Cardiac septum (tissue), 1 donor: ENCODE measurements at places on chromosomes 16 and 17. TPM values are rescaled to one million over a fixed set of nuclear protein-coding genes. Genes with fewer than 3 reads are reported as not detected.
A peak's percentile ranks its signal among the peaks of the same experiment; 100 is the strongest.

DNA sequence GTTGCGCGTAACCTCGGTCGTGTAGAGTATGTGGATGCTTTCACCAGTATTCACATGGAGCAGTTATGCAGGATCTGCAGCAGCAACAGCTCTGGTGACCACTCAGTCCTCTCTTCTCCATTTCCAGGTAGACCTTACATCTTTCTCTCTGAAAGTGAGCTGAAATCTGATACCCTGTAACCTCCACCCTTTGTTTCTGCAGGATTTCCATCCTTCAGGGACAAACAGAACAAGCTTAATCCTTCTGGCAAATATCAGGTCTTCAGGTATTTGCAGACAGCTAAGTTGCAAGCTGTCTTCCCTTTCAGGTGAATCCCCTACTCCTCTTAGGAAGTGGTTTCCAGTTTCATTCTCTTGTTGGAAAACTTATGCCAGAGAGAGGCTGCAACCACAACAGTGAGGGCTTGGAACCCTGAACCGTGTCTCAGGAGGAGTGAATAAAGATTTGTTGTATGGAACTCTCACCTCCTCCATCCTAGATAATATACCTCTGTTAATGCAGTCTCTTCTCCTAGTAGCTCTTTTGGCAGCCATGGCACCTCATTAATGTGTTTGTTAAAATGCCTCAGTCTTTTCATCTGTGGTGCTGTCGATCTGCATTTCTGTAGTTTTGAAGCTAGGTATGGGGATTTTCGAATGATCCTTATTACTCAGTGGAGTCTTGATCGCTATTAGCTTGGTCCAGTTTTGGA is 172.5 kb downstream of the PRKCA start:
- no peak for DNase-seq

GRCh38 chr16:70421014-70421413 is 17.9 kb downstream of the ST3GAL2 start:
- DNase-seq, result no peak

GRCh38 chr16:2924901-2925755 is 13.4 kb downstream of the FLYWCH1 start:
- no peak for DNase-seq

GRCh38 chr16:23302045-23302956 is at the start of gene SCNN1B:
TSS of gene SCNN1B (plus strand) at chr16:23302302. CDS start at chr16:23348600, 46,298 bp downstream.
- no peak for DNase-seq

DNA sequence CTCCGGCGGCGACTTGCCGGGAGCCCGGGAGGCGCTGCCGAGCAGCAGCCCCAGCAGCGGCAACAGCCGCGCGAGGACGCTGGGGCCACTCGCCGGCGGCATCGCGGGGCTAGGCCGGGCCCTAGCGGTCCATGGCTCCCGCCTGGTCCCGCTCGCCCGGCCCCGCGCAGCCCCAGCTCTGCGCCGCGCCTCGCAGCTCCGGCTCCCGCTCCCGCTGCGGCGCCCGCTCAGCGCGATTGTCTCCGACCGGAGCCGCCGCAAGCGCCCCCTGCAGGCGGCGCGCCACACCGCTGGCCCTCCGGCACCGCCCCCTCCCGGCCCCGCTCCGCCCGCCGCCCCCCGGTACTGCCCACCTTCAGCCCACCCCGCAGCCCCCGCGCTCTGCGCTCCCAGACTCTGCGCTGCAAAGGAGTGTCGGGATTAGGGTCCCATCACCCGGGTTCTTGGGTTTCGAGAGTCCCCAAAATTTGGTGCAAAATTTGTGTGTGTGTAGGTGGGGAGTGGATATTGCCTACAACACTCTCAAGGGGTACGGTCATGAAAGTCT is at the start of gene FAM171A2:
FAM171A2 (minus strand) TSS at position 241 of the 547 bp plus-strand sequence; CDS start at position 102, 139 bp downstream.
- DNase-seq, result peak; percentile 84

- no peak for DNase-seq
These were observed 74.3 kb downstream of the TIMM22 start for GRCh38 chr17:1071103-1071825.

- DNase-seq, result no peak
These were observed 414.0 kb upstream of the RBFOX1 start for GRCh38 chr16:6918646-6919045.

- DNase-seq, result no peak
These were observed 817 bp upstream of the JPH3 start for GRCh38 chr16:87601401-87601981.

DNA sequence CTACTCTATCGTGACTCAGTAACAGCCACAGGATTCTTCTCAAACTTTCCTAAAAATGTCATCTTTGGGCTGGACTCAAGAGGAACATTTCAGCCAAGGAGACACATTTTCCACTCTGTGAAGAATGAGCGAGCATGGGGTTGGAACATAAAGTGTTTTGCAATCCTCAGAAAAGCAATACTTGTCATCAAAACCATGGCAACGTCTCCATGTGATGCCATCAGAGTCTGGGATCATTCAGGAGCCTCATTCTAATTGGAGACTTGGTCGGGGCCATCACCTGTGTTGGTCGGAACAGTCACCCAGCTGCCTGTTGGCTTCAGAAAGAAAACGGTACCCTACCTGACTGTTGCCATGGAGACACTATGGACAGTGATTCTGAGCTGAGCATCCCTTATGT is 25.5 kb downstream of the MYOCD start:
- no peak for DNase-seq

GRCh38 chr16:19486051-19486450 is 35.8 kb downstream of the GDE1 start:
- no peak for DNase-seq

DNA sequence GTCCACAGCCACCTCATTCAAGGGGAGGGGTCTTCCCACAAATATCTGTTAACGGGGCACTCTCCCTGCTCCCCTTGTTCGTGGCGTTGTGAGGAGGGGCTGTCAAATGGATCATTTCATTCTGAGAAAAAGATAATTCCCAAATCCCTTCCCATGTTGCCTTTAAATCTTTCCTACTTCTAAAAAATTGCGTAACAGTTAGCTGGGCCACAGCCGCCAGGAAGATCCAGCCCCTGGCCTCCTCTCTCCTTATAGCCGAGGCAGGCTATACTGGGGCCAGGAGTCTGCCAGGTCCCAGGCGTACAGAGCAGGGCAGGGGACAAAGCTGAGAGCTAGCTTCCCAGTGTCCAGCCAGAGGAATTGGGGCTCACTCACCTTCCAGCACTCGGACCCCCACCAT is 430 bp downstream of the C16orf89 start:
- DNase-seq, result peak; percentile 17

- no peak for DNase-seq
These were observed 38.2 kb upstream of the PIRT start for GRCh38 chr17:10875984-10876555.

GRCh38 chr16:15440852-15441251 is 6.5 kb downstream of the BMERB1 start:
- no peak for DNase-seq

GRCh38 chr17:2400474-2400866 is 390 bp downstream of the MNT start:
- DNase-seq, result peak; percentile 84

DNA sequence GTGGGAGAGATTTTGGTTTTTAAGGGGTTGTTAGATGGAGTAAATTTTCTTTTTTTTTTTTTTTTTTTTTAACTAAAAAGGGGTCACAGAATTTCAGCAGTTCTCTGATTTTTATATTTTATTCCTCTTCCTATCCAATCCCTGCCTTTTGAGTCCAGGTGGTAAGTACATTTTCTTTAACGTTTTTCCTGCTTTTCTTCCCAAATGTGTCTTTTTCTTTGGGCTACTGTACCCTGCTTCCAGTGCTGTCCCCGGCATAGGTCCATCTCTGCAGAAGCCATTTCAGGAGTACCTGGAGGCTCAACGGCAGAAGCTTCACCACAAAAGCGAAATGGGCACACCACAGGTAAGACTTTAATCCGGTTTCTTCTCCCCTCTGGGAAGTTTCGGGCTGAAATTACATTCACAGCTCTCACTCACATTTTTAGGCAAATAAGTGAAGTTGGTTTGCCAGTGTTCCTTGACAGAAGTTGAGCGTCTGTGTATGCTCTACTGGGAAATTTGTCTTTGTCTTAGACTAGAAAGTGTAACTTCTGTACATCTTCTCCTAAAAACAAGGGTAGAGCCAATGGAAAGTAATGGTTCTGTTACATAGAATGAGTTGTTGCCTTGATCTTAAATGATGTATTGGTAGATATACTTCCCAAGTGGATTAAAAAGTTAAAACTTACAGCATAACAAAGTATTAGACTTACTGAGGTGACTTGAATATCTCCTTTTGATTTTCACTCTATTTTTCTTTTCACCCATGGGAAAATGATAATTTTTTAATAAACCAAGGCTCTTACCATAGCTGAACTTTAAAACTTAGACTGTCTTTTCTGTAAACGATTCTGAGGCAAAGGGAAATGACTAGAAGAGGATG is 54.5 kb downstream of the TUBD1 start:
- no peak for DNase-seq

DNA sequence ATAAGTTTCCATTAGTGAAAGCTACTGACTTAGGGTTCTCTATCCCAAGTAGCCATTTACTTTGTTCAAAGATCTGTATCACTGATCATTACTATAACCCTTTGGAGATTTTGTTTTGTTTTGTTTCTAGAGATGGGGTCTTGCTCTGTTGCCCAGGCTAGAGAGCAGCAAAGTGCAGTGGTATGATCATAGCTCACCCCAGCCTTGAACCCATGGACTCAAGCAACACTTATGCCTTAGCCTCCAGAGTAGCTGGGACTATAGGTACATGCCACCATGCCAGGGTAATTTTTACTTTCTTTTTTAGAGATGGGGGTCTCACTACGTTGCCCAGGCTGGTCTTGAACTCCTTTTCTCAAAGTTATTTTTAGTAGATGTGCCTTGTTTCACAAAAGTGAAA is 154.7 kb downstream of the KCNJ2 start:
- no peak for DNase-seq

GRCh38 chr17:21037117-21037803 is 5.6 kb downstream of the USP22 start:
- DNase-seq, result no peak

- DNase-seq, result no peak
These were observed 35.8 kb upstream of the TEKT3 start for GRCh38 chr17:15377200-15377599.

DNA sequence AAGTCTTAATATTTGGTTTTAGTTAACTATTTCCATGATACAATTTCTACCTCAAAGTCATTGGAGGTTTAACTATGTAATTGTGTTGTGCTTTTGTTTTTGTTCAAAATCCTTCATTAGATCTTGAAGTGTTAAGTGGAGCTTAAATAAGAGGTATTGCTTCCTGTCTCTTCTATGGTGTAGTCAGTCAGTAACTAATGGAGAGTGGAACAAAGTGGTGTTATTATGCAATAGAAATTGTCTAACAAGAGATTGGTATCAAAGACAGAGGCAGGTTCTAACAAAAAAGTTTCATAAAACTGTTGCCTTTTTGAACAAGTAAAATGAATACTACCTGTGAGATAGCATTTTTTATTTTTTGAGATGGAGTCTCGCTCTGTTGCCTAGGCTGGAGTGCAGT is 45.2 kb downstream of the GRB7 start:
- DNase-seq, result no peak

DNA sequence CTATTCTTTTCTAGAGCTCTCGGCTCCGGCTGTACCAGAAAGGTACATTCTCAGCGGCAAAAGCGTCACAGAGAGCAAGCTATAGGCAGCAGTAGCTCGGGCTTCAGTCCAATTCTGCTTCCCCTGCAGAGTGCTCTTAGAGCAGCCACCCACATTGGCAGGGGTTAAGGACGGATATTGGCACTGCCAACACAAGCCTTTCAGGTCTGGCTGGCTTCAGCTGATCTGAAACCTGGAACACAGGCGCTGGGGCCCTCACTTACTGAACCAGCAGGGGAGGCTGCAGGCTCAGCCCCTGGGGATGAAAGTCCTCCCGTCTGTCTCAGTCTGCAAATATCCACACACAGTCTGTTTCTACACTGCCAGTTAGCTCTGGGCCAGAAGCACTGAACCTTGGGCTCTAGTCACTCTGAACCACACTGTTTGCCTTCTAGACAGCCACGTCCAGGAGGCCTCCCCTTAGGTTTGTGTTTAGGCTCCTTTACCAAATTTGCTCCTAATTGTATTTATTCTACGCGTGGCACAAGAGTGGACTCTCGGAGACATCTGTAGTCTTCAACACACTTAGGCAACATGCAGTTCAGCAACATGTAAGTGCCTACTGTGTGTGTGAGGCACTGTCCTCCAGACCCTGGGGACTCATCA is 40.1 kb downstream of the HIC1 start:
- peak; percentile 82 for DNase-seq

- DNase-seq, result no peak
These were observed 396.6 kb upstream of the DYNLRB2 start for GRCh38 chr16:80144191-80144590.

DNA sequence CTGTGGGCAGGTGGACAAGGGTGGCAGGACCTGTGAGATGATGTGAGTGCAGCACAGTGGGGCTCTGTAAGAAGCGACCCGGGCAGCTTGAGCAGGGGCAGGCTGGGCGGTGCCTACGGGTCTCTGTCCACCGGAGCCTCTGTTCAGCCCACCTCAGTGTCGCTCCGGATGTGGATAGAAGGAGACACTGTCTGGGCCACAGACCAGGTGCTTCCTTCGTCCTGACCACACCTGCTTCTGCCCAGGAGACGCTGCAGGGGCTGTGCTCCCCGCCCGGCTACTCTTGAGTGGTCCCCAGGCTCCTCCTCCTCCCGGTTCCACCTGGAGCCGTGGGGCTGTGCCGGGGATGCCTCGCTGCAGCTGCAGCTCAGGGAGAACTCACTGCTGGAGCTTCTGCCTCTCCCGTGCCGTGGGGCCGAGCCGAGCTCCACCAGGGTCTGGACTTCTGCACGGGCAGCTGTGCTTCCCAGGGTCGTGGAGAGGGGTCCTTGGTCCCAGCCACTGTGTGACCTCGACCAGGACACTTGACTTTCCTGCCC is 21.5 kb downstream of the METRNL start:
- DNase-seq, result no peak

GRCh38 chr17:31475378-31476162 is 84.1 kb downstream of the RAB11FIP4 start:
- no peak for DNase-seq

DNA sequence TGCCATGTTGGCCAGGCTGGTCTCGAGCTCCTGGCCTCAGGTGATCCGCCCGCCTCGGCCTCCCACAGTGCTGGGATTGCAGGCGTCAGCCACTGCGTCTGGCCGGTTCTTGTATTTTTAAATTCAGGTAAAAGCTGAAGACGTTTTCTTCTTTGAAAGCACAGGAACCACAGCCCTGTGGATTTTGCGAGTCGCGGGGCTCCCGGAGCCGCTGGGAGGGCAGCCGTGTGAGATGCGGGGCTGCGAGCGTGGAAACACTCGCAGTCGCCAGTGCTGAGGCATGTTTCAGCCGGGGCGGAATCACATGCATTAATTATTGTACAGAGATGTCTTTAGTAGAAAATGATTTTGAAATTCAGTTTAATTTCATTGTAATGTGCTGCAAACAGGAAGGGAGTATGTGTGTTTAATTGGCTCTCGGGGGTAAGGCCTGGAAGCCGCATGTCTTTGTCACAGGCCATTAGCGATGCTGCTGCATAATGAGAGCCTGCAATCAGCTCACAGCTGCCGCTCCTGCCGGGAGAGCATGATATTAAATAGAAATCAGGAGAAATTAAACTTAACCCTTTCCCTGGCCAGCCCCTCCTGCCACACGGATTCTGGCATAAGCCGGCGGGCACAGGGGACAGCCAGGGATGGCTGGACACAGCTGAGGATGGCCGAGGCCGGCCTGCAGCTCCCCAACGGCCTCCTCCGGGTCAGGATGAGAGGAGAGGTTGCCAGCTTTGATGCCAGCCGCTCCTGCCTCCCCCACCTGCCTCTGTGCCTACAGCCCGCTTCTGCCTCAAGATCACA is 35.4 kb upstream of the CDH15 start:
- DNase-seq, result no peak

The SOX8 gene
- total RNA-seq, result 1.8 TPM

The PPY gene
- total RNA-seq, result not detected

The PERCC1 gene
- not detected for total RNA-seq

The SLC13A2 gene
- not detected for total RNA-seq

The KRTAP4-5 gene
- not detected for total RNA-seq

The CA7 gene
- total RNA-seq, result not detected

The ZG16B gene
- total RNA-seq, result not detected

The CD7 gene
- 0.62 TPM for total RNA-seq
